Lung (tissue), 17 donors: ENCODE measurements at places on chromosomes 11 and 22.

- no peaks in the 10 kb centered on the region for H3K27me3 ChIP-seq
- DNase-seq: peak; percentile 91
- H3K4me1 ChIP-seq: peaks cover 24% of the 10 kb centered on the region
- H3K27ac ChIP-seq: no peak overlapping the region
- H3K4me3 ChIP-seq: no peak overlapping the region
Observed at GRCh38 chr22:39534591-39535356, 2.2 kb upstream of the RPS19BP1 start.

DNA sequence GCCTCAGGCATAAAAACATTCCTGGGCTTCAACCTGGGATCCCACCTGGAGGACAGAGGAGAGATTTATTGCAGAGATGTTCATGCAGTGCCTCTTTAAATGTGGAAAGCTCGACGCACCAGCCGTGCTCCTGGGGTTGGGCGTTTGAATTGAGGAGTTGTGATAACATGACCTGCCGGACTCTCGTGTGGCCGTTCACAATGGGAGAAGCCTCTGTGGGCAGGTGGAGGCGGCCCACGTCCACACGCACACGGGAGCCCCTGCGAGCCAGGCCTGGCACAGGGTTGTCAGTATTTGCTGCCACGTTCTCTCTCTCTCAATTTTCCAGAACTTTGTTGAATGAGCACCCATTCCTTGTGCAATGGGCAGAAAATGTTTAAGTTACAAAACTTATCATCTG, 58.3 kb upstream of the PPARA start:
- peaks cover 34% of the 10 kb centered on the region for H3K36me3 ChIP-seq
- H3K27ac ChIP-seq: no peak overlapping the region
- H3K27me3 ChIP-seq: no peaks in the 10 kb centered on the region
- no peak overlapping the region for H3K4me3 ChIP-seq
- DNase-seq: no peak
- H3K4me1 ChIP-seq: peaks cover 57% of the 10 kb centered on the region

DNA sequence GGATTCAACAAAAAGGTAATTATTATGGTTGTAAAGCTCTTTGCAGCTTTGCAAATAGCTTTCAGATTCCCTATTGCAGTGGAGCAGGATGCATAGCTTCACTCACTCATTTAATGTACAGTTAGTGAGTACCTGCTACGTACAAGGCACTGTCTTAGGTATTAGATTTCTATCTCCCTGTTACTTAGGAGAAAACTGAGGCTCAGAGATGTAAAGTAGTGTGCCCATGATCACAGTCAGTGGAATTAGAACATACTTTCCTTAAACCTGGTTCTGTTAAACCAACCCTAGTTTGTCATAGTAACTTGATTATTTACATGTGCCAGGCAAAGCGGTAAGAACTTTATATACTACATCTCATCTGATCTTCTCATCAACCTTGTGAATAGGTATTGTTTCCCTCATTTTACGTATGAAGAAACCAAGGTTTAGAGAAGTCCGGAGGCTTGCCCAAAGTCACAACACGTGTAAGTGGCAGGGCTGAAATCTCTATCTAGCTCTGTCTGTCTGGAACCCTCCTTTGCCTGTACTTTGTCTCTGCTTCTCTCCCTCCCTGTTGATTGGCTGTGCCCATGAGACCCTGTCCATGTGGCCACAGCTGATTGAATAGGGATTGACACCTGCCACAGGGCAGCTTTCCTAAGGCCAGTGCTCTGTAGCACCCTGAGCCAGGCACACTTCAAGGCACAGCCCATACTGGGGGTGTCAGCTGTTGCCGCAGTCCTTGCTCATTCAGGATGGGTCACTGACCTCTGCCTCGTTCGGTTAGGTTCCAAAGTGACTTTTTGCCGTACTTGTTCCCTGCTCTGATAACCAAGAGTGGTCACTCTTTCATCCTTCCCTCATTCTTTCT, 63.8 kb upstream of the PRSS23 start:
- H3K4me1 ChIP-seq: peaks cover 10% of the 10 kb centered on the region
- no peak overlapping the region for H3K4me3 ChIP-seq
- no peak for DNase-seq
- no peaks in the 10 kb centered on the region for H3K27me3 ChIP-seq
- no peak overlapping the region for H3K27ac ChIP-seq

GRCh38 chr11:118310271-118310670, 5.7 kb downstream of the CD3E start:
- H3K4me1 ChIP-seq: peaks cover 4% of the 10 kb centered on the region
- DNase-seq: no peak
- H3K36me3 ChIP-seq: no peaks in the 10 kb centered on the region
- no peaks in the 10 kb centered on the region for H3K27me3 ChIP-seq
- H3K4me3 ChIP-seq: no peak overlapping the region
- no peak overlapping the region for H3K27ac ChIP-seq

DNA sequence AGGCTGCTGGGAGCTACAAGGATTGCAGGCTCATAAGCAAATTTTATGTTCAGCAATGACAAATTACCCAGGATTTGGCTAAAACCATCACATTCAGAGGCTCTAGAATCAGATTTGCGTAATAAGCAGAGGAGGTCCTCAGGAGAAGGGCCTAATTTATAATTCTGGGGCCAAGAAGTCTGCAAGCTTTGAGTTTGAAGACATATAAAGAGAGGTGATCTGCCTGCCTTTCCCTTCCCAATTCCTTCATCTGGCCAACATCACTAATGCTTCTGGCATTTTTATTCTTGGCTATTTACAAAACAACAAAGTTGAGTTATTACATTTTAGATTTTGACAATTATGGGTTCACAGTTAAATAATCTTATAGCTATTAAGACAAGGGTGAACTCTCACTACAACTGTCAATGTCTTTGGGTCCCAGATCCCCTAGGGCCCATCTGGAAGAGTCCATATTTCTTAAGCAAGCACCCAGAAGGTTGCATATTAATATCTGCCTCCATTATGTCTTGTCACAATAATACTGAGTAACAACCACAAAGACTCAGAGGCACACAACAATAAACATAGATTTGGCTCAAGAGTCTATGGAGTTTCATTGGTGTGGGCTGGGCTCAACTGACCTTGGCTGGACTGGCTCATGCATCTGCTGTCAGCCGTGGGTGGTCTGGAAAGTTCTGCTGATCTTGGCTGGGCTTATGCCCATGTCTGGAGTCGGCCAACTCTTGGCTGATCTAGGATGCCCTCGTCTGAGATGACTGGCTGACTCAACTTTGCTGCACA, 67.2 kb upstream of the CD82 start:
- peak; percentile 77 for DNase-seq
- no peaks in the 10 kb centered on the region for H3K27me3 ChIP-seq
- H3K36me3 ChIP-seq: no peaks in the 10 kb centered on the region
- H3K4me1 ChIP-seq: no peaks in the 10 kb centered on the region

- H3K27ac ChIP-seq: peak overlapping the region; percentile 26
- DNase-seq: no peak
- peaks cover 9% of the 10 kb centered on the region for H3K36me3 ChIP-seq
- no peaks in the 10 kb centered on the region for H3K27me3 ChIP-seq
Observed at GRCh38 chr22:46731246-46732040, 6.6 kb downstream of the CERK start.

- peaks cover 5% of the 10 kb centered on the region for H3K4me1 ChIP-seq
- DNase-seq: no peak
- H3K27me3 ChIP-seq: no peaks in the 10 kb centered on the region
- H3K27ac ChIP-seq: no peak overlapping the region
- no peaks in the 10 kb centered on the region for H3K36me3 ChIP-seq
Observed at GRCh38 chr11:15675683-15676082, 561.0 kb downstream of the INSC start.

- H3K4me1 ChIP-seq: no peaks in the 10 kb centered on the region
- H3K4me3 ChIP-seq: no peak overlapping the region
- no peaks in the 10 kb centered on the region for H3K36me3 ChIP-seq
Observed at GRCh38 chr11:30422447-30423278, 99.8 kb downstream of the ARL14EP start.

GRCh38 chr11:67503119-67504004, 1.8 kb downstream of the PITPNM1 start:
- no peak overlapping the region for H3K27ac ChIP-seq
- no peaks in the 10 kb centered on the region for H3K27me3 ChIP-seq
- H3K4me3 ChIP-seq: peak overlapping the region; percentile 60
- peaks cover 10% of the 10 kb centered on the region for H3K36me3 ChIP-seq
- peaks cover 21% of the 10 kb centered on the region for H3K4me1 ChIP-seq
- no peak for DNase-seq

GRCh38 chr11:15685306-15685705, 570.6 kb downstream of the INSC start:
- no peaks in the 10 kb centered on the region for H3K27me3 ChIP-seq
- no peak overlapping the region for H3K27ac ChIP-seq
- no peak overlapping the region for H3K4me3 ChIP-seq
- DNase-seq: no peak

DNA sequence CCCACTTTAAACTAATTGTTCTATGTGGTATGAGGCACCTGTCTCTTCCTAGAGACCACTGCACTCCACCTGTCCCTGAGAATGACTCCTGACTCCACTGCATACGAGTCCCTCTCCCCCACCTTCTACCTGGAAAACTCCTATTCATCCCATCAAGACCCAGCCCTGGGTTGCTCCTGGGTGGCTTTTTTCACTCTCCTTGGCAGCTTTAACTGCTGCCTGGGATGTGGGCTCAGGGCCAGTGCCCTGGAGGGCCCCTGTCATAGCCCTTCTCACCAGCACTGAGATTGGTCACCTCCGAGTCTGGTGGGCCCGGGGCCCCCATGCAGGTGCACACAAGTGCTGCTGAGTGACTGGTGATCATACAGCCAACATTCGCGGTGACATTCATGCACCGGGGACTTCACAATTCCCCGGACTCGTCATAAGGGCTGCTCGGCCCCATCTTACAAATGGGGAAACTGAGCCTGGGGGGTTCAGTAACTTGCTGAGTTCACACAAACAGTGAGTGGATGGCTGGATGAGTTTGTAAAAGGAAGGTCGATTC, 25.9 kb upstream of the TOLLIP start:
- DNase-seq: no peak
- no peak overlapping the region for H3K4me3 ChIP-seq
- H3K36me3 ChIP-seq: no peaks in the 10 kb centered on the region
- peaks cover 9% of the 10 kb centered on the region for H3K4me1 ChIP-seq
- no peak overlapping the region for H3K27ac ChIP-seq

- no peak overlapping the region for H3K4me3 ChIP-seq
- H3K36me3 ChIP-seq: no peaks in the 10 kb centered on the region
- no peaks in the 10 kb centered on the region for H3K27me3 ChIP-seq
- no peak overlapping the region for H3K27ac ChIP-seq
- no peaks in the 10 kb centered on the region for H3K4me1 ChIP-seq
Observed at GRCh38 chr11:80816966-80817365, 1376.1 kb upstream of the TENM4 start.
